ENCODE measurements at places on chromosomes 2 and 18.

- DNase-seq: no peak
Measured at GRCh38 chr2:234821946-234822475, 129.8 kb upstream of the SH3BP4 start.

DNA sequence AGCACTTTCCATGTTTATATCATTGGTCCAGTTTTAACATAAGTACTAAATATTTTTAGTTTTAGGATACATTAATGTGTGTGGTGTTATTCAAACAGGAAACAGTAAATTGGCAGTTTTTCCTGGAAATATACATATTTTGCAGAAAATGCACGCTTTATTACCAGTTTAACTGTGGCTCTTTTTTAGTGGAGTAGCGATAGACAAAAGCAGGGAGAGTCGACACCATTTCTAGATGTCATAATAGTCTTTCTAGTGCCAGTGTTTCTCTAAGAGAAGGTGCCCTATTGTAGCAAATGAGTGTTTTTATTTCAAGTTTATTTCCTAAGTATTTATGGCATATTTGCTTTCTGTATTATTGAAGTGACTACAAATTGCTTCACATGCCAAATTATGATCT is 9.1 kb upstream of the SLC35G4 start:
- DNase-seq: no peak

- no peak for DNase-seq
Measured at GRCh38 chr2:48391616-48392015, 138.3 kb upstream of the STON1 start.

DNA sequence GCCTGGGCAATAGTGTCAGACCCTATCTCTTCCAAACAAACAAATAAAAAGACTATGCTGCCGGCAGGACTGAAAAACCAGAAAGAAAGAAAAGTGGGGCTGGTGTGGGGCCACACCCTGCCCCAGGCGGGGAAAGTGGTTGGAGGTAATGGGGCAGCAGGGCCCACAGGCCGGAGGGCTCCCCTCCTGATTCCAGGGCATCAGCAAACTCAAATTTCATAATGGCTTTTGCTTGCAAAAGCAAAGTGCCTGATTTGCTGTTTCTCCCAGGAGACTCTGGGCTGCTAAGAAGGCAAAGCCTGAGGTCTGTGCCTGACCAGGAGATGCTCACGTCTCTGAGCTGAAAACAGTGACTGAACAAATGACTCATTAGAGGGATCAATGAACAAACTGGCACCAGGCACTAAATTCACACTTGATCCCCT is 121.9 kb downstream of the HDAC4 start:
- no peak for DNase-seq

GRCh38 chr2:168890006-168890782 is at the start of gene SPC25:
SPC25 (minus strand) TSS chr2:168890430; CDS start chr2:168889519, 911 bp downstream.
- DNase-seq: peak; percentile 88

Data from lung microvascular endothelial cell (primary cell).